CD14-positive monocyte (primary cell): ENCODE measurements at places on chromosomes 11 and 22. TPM values are rescaled to one million over a fixed set of nuclear protein-coding genes. Genes with fewer than 3 reads are reported as not detected.

The NEFH gene
- polyA plus RNA-seq: 0.86 and 1.2 TPM in 2 replicates

The C22orf42 gene
- 0.65 TPM for polyA plus RNA-seq

The B4GALNT4 gene
- not detected in 2 replicates for polyA plus RNA-seq

The NLRP14 gene
- polyA plus RNA-seq: not detected in 2 replicates

The PRODH gene
- polyA plus RNA-seq: not detected

The VWCE gene
- polyA plus RNA-seq: 0.17 and 0.23 TPM in 2 replicates

The FGF3 gene
- not detected for polyA plus RNA-seq

The RAB39A gene
- 3.3 and 6.3 TPM in 2 replicates for polyA plus RNA-seq

The PLAAT3 gene
- polyA plus RNA-seq: 20.2 and 28.7 TPM in 2 replicates

GRCh38 chr11:92697461-92698312, 271.8 kb upstream of the MTNR1B start:
- H3K4me1 ChIP-seq: no peaks in the 10 kb centered on the region
- H3K27ac ChIP-seq: no peak overlapping the region
- H3K4me3 ChIP-seq: no peak overlapping the region
- no peak for DNase-seq
- H3K36me3 ChIP-seq: no peaks in the 10 kb centered on the region

DNA sequence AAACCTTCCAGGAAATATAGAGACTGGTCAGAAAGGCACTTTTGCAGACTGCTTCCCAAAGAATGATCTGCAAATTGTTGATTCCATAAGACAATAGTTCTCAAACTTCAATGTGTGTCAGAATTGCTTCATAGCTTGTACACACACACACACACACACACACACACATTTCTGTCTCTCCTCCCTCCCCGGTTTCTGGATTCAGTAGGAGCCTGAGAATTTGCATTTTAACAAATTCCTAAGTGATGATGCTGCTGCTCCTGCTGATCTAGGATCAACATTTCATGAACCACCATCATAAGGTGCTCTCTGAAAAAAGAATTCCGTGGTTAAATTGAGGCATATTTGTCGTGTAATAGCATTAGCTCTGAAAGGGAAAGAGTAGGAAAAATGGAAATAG, 35.3 kb upstream of the FZD4 start:
- no peak overlapping the region for H3K27ac ChIP-seq
- H3K36me3 ChIP-seq: no peaks in the 10 kb centered on the region
- no peaks in the 10 kb centered on the region for H3K27me3 ChIP-seq

- no peaks in the 10 kb centered on the region for H3K36me3 ChIP-seq
- no peak overlapping the region for H3K4me3 ChIP-seq
- no peaks in the 10 kb centered on the region for H3K27me3 ChIP-seq
- DNase-seq: peak; percentile 62
- H3K4me1 ChIP-seq: peaks cover 40% of the 10 kb centered on the region
Measured at GRCh38 chr11:93654226-93654625, 7.3 kb upstream of the CEP295 start.

DNA sequence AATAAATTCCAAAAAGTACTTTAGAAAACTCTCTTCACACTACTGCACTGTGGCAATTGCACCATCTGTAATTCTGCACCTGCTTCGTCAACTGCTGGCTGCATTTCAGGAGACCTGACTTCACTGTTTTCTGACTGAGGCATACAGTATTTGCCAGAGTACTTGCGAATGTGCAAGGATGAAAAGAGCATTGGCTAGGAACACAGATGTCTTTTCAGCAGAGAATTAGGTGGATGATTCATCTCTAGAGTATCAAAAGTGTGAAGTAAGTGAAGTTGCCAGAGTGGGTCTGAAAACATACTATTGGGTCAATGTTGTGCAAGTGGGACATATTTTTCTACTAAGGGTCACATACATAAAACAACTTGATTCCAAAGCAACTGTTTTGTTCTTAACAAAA, 427.5 kb upstream of the CCDC90B start:
- H3K27ac ChIP-seq: no peak overlapping the region
- H3K4me3 ChIP-seq: no peak overlapping the region
- no peaks in the 10 kb centered on the region for H3K36me3 ChIP-seq
- H3K27me3 ChIP-seq: no peaks in the 10 kb centered on the region

- H3K27me3 ChIP-seq: no peaks in the 10 kb centered on the region
- peaks cover 24% of the 10 kb centered on the region for H3K4me1 ChIP-seq
- H3K4me3 ChIP-seq: peak overlapping the region; percentile 93
- peak overlapping the region; percentile 98 for H3K27ac ChIP-seq
- H3K36me3 ChIP-seq: peaks cover 13% of the 10 kb centered on the region
- peak; percentile 80 for DNase-seq
Measured at GRCh38 chr11:102345904-102346303, 1.1 kb upstream of the BIRC2 start.

DNA sequence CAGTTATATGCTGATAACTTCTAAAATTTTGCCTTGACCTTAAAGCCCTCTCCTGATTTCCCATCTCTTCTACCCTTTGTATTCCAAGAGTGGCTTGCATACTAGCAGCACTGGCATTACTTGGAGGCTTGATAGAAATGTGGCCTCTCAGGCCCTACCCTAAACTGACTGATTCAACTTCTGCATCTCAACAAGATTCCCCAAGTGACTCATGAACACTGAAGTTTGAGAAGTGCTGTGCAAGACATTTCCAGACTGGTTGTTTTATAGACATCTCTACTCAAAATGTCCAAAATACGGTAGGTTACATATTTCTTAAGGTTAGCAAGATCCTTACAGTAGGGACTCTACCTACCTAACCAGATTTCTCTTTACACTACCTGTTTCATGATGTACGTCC, 48.6 kb downstream of the SESN3 start:
- DNase-seq: no peak
- H3K4me3 ChIP-seq: no peak overlapping the region
- no peaks in the 10 kb centered on the region for H3K27me3 ChIP-seq

GRCh38 chr22:44330188-44330743, 17.5 kb upstream of the SHISAL1 start:
- H3K27me3 ChIP-seq: peaks cover 67% of the 10 kb centered on the region
- peaks cover 31% of the 10 kb centered on the region for H3K4me1 ChIP-seq
- no peak for DNase-seq
- no peak overlapping the region for H3K27ac ChIP-seq
- no peak overlapping the region for H3K4me3 ChIP-seq

DNA sequence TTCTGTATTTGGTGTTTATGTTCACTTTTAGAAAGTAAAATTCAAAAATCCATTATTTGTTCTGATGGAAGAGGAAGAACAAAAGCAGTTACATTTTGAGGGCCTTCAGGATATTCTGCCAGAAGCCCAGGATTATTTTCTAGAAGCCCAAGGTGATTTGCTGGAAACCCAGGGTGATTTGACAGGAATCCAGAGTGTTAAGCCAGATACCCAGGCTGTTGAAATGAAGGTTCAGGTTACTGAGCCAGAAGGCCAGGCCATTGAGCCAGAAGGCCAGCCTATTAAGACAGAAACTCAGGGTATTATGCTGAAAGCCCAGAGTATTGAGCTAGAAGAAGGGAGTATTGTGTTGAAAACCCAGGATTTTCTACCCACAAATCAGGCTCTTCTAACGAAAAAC, 33.1 kb downstream of the CCDC15 start:
- no peaks in the 10 kb centered on the region for H3K4me1 ChIP-seq
- no peak overlapping the region for H3K27ac ChIP-seq
- no peak for DNase-seq
- no peak overlapping the region for H3K4me3 ChIP-seq
- H3K27me3 ChIP-seq: no peaks in the 10 kb centered on the region
- H3K36me3 ChIP-seq: peaks cover 2% of the 10 kb centered on the region

DNA sequence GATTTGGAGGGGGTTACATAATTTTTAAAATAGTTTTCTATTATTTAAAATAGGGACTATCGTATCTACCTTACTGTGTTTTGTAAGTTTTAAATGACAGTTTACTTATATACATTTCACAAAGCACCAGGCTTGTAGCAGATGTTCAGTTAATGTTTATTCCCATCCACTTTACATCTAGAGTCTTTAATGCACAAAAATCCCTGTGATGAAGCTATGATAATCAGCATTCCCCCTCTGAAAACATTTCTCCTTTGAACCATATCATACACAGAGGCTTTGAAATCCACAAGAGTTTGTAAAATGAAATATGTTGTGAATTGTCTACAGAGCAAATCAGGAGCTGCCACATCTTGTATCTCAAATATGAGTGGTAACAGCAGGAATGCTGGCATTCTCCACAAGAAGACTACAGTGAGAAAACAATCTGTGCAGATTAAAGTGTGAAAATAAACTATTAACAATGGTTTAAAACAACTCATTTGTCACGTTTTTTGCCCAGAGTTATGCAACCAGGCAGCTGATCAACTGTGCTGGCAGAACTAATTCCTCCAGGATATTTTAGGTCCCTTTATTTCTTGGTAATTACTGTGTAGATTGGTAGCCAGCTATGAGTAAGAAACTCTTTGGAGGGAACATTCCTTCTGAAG, 699.1 kb upstream of the ARHGAP42 start:
- no peak for DNase-seq
- no peaks in the 10 kb centered on the region for H3K36me3 ChIP-seq
- no peak overlapping the region for H3K4me3 ChIP-seq
- H3K27me3 ChIP-seq: no peaks in the 10 kb centered on the region

- H3K4me3 ChIP-seq: no peak overlapping the region
- peak; percentile 49 for DNase-seq
- H3K36me3 ChIP-seq: peaks cover 3% of the 10 kb centered on the region
- H3K27ac ChIP-seq: no peak overlapping the region
- no peaks in the 10 kb centered on the region for H3K27me3 ChIP-seq
Measured at GRCh38 chr11:9861860-9862725, 198.2 kb downstream of the SWAP70 start.

- no peaks in the 10 kb centered on the region for H3K27me3 ChIP-seq
- no peak for DNase-seq
- no peaks in the 10 kb centered on the region for H3K36me3 ChIP-seq
- no peak overlapping the region for H3K4me3 ChIP-seq
Measured at GRCh38 chr11:35376613-35377012, 42.7 kb downstream of the SLC1A2 start.

DNA sequence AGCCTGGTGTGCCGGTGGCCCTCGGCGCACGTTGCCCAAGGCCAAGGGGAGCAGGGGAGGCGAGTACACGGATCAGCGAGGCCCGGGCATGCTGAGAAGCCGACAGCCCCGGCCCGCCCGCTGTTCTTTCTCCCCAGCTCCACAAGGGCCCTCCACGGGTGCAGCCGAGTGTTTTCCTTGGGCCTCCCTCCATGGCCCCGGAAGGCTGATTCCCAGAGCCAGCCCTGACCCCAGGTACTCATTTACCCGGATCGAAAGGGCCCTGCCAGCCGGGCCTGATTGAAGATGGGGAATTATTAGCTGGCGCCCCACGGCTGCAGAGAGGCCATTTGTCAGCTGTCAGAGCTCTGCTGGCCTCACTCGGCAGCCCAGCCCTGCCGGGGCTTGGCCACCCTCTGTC, 53.1 kb downstream of the WNT7B start:
- no peaks in the 10 kb centered on the region for H3K36me3 ChIP-seq
- no peak overlapping the region for H3K27ac ChIP-seq
- peaks cover 2% of the 10 kb centered on the region for H3K4me1 ChIP-seq
- no peak for DNase-seq
- no peak overlapping the region for H3K4me3 ChIP-seq

GRCh38 chr11:58957922-58958321, 18.6 kb downstream of the GLYATL1 start:
- no peak for DNase-seq
- H3K4me3 ChIP-seq: no peak overlapping the region
- H3K36me3 ChIP-seq: no peaks in the 10 kb centered on the region
- H3K27ac ChIP-seq: no peak overlapping the region
- no peaks in the 10 kb centered on the region for H3K4me1 ChIP-seq

DNA sequence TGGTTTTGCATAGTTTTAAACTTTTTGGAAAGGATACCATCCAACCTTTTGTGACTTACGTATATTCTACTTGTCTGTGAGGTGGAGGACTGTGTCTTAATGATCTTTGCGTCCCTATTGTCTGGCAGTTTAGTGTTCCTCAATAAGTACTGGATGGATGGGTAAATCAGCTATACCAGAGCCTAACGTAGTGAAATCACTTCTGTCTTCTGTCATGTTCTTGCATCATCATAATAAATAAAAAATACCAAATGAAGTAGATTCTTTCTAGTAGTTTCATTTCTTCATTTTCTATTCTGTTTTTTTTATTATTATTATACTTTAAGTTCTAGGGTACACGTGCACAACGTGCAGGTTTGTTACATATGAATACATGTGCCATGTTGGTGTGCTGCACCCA, 66.4 kb downstream of the ACER3 start:
- H3K4me1 ChIP-seq: no peaks in the 10 kb centered on the region
- H3K27ac ChIP-seq: no peak overlapping the region
- H3K36me3 ChIP-seq: peaks cover 30% of the 10 kb centered on the region
- no peak for DNase-seq

DNA sequence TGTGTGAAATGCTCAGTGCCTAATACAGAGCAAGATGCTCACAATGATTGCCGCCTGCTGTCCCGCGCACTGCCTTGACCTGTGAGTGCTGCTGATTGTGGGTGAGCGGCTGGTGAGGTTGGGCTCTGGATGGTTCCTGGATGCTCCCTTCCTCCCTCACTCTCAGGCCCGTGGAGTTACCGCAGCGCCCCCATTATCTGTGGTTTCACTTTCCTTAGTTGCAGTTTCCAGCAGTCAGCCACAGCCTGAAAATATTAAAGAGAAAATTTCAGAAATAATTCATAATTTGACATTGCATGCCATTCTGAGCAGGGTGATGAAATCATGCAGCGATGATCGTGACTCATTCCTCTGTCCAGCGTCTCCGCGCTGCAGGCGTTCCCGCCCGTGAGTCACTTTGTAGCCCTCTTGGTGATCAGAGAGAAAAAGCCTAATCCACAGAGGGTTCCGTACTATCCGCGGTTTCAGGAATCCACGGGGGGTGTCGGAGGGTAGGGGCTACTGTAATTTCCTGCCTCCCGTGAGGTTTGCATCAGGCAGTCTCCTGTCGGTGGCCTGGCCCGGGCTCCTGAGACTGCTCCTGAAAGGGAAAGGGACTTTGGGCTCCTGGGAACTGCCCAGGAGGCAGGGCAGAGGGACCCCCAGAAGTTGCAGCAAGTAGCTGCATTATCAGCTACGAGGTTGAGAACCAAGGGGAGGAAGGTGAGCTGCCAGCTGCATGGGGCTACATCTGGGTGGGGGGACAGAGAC, 10.6 kb downstream of the RPL3 start:
- DNase-seq: peak; percentile 97
- H3K36me3 ChIP-seq: peaks cover 24% of the 10 kb centered on the region
- peaks cover 35% of the 10 kb centered on the region for H3K4me1 ChIP-seq
- H3K4me3 ChIP-seq: no peak overlapping the region

GRCh38 chr22:44888491-44889254, 121.1 kb downstream of the PHF21B start:
- no peak for DNase-seq
- H3K27me3 ChIP-seq: no peaks in the 10 kb centered on the region
- H3K4me1 ChIP-seq: no peaks in the 10 kb centered on the region
- no peak overlapping the region for H3K4me3 ChIP-seq
- no peak overlapping the region for H3K27ac ChIP-seq

GRCh38 chr11:15295695-15296094, 181.0 kb downstream of the INSC start:
- DNase-seq: no peak
- H3K4me1 ChIP-seq: no peaks in the 10 kb centered on the region
- H3K27me3 ChIP-seq: no peaks in the 10 kb centered on the region
